ENCODE measurements at places on chromosomes 1 and 21. TPM values are rescaled to one million over a fixed set of nuclear protein-coding genes. Genes with fewer than 3 reads are reported as not detected.

The NUDT4B gene
- total RNA-seq = 26.1 TPM

The KNCN gene
- not detected for total RNA-seq

The TRIM46 gene
- not detected for total RNA-seq

The MXRA8 gene
- total RNA-seq = not detected

The CELA3B gene
- total RNA-seq = 0.81 TPM

The LEFTY2 gene
- not detected for total RNA-seq

The C8A gene
- total RNA-seq = not detected

The SMPDL3B gene
- 16.2 TPM for total RNA-seq

The AXDND1 gene
- total RNA-seq = not detected

The RNU1-4 gene
- total RNA-seq = under 0.01 TPM

The PEAR1 gene
- total RNA-seq = 1.4 TPM

The FAM72B gene
- 1.0 TPM for total RNA-seq

The TBX15 gene
- 0.03 TPM for total RNA-seq

The THEM5 gene
- total RNA-seq = not detected

The CD2 gene
- not detected for total RNA-seq

The PBX1 gene
- 5.1 TPM for total RNA-seq

The HSPA6 gene
- total RNA-seq = 0.70 TPM

The ADGRB2 gene
- 1.2 TPM for total RNA-seq

The CD84 gene
- not detected for total RNA-seq

The KLHDC7A gene
- 12.5 TPM for total RNA-seq

The SFN gene
- 192 TPM for total RNA-seq

The MAN1C1 gene
- total RNA-seq = 0.28 TPM

The COL8A2 gene
- not detected for total RNA-seq

The PLEKHG5 gene
- 14.6 TPM for total RNA-seq

The KCNE1 gene
- total RNA-seq = 0.05 TPM

The BARHL2 gene
- total RNA-seq = not detected

The EFNA3 gene
- total RNA-seq = 2.4 TPM
